ENCODE measurements at places on chromosomes 2 and 18. TPM values are rescaled to one million over a fixed set of nuclear protein-coding genes. Genes with fewer than 3 reads are reported as not detected.

LOXL3 gene
- total RNA-seq: 2.9 TPM

RANBP2 gene
- total RNA-seq: 64.1 TPM

WIPF1 gene
- total RNA-seq: 4.6 TPM

FOXI3 gene
- total RNA-seq: not detected

MOCOS gene
- 24.9 TPM for total RNA-seq

DARS1 gene
- 65.9 TPM for total RNA-seq

TMEM247 gene
- total RNA-seq: 0.43 TPM

LYPD6 gene
- total RNA-seq: 12.0 TPM

SLC20A1 gene
- total RNA-seq: 560 TPM

ZNF804A gene
- 5.2 TPM for total RNA-seq

TRIM43 gene
- not detected for total RNA-seq

TMEM163 gene
- total RNA-seq: not detected

SEC11C gene
- 19.3 TPM for total RNA-seq

NYAP2 gene
- total RNA-seq: not detected

LIMS3 gene
- total RNA-seq: 3.1 TPM

GPR155 gene
- 1.6 TPM for total RNA-seq

ONECUT2 gene
- under 0.01 TPM for total RNA-seq

CFAP65 gene
- not detected for total RNA-seq

CCBE1 gene
- total RNA-seq: 0.44 TPM

SIX2 gene
- under 0.01 TPM for total RNA-seq

POTEJ gene
- total RNA-seq: not detected

PCARE gene
- total RNA-seq: not detected

CROCC2 gene
- not detected for total RNA-seq

LRRTM1 gene
- total RNA-seq: not detected

EML6 gene
- total RNA-seq: 2.2 TPM

GREB1 gene
- 0.29 TPM for total RNA-seq

AFG3L2 gene
- total RNA-seq: 60.2 TPM

SLC11A1 gene
- under 0.01 TPM for total RNA-seq

SPEG gene
- 9.9 TPM for total RNA-seq

TBR1 gene
- total RNA-seq: under 0.01 TPM

SKA1 gene
- total RNA-seq: 2.0 TPM

NEU4 gene
- not detected for total RNA-seq

GKN2 gene
- total RNA-seq: 0.22 TPM

MYO1B gene
- 143 TPM for total RNA-seq

NRP2 gene
- 132 TPM for total RNA-seq

TRIM54 gene
- not detected for total RNA-seq

LRRC30 gene
- total RNA-seq: not detected

ABCG8 gene
- total RNA-seq: not detected

MEP1B gene
- not detected for total RNA-seq

MALL gene
- 2.4 TPM for total RNA-seq

All from placental pericyte (primary cell).